D341Med (cell line): ENCODE measurements at places on chromosomes 2 and 18.

DNA sequence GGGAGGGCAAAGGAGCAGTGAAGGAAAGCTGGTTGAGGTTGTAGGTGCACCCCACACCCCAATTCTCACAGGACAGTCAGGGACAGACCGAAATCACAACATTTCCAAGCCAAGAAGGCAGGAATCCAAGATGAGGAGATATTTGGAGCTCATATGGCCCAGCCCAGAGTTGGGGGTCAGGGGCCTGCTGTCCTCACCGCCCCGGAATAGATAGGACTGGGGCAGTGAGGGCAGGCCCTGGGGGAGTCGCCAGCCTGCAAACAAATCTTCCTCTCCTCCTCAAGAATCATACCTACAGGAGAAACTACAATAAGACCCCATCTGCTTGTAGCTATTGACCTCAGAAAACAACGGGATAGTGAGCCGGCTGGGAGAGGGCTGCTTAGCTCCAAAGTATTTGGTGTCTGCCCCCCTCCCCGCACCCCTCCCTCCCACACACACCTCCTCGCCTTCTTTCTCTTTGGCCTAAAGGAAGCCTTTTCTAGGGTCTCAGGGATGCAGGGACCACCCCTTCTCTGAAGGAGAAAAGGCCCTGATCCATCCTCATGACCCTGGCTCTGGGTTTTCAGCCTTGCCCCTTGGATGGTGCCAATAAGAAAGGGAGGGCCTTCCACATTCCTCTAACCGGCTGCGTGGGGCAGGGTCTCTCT is 3.8 kb downstream of the EN1 start:
- no peak for DNase-seq

GRCh38 chr2:112958428-112959108 is 19.2 kb upstream of the IL36G start:
- peak; percentile 63 for DNase-seq

DNA sequence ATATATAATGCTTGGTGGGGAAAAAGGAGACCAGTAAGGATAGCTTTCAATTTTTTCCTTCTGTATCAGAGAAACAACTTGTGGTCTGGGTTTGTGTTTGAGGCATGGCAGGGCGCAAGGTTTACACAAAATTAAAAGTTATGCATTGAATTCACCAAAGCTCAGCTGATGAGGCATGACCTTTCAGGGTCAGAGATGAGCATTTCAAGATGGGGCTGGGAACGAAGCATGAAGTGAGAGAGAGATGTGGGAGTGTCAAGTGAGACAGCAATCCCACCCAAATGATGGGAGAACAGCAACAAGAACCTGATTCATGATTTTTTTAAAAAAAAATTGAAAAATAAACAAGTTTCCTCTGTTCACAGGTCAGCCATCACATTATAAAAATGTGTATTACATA is 4.9 kb downstream of the GPR55 start:
- DNase-seq: no peak

DNA sequence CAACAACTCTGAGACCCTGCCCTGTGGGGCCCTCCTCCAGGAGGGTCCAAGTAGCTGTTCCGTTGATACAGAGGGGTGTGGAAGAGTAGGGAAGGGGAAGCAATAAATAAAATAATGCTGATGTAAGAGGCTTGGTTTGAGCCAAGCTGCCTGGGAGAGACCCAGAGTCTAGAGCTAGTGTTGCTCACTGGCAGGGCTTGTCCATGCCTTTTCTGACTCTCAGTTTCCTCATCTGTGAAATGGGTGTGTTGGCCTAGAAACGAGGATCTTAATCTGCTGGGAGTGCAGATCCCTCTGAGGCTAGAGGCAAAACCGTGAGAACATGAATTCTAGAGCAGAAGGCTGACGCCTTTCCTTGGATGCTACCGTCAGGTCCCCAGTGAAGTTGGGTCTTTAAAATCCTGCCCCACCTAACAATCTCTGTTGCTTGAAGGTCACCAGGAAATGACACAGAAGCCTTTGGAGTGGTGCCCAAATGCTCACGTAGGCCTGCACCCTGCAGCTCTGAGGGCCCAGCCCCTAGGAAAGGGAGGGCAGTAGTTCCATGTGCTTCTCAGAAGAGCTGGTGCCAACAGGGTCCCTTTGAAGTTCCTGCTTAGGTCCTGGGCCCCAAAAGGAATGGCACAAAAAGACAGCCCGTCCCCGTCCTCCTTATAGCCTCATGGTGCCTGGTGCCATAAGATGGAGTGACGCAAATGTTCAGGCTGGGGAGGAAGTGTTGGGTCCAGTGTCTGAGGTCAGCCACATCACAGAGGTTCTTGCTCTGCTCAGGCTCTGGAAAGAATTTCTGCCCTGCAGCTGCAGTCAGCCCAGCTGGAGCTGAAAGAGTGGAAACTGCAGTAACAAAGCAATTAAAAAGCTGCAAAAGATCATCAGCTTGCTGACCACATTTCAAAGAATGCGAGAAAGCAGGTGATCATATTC is 73.2 kb upstream of the SMAD2 start:
- peak; percentile 17 for DNase-seq

- DNase-seq: no peak
Observed at GRCh38 chr2:60717691-60718090, 38.4 kb upstream of the PAPOLG start.

DNA sequence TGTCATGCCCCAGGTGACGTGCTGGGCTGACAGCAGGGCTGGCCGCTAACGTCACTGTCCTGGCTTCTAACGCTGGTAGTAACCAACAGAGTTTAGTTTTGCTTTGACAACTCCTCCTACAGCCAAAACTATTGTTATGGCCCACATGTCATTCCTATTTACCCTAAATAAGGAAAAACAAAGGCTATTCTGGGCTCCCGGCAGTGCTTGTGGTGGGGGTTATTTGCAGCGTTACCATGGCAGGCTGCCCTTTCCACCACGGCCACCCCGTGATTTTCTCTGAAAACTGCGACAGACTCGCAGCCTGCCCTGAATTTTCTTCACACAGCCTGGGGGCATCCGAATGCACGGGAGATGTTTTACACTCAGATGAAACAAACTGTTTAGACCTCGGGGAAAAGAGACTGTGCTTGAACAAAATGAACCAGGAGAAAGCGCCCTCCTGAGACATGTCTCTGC is 115.2 kb downstream of the FAM210A start:
- DNase-seq: no peak

GRCh38 chr2:119575439-119575838 is 31.2 kb downstream of the CFAP221 start:
- DNase-seq: no peak

- no peak for DNase-seq
Observed at GRCh38 chr2:137959166-137959565, 5.1 kb upstream of the HNMT start.

DNA sequence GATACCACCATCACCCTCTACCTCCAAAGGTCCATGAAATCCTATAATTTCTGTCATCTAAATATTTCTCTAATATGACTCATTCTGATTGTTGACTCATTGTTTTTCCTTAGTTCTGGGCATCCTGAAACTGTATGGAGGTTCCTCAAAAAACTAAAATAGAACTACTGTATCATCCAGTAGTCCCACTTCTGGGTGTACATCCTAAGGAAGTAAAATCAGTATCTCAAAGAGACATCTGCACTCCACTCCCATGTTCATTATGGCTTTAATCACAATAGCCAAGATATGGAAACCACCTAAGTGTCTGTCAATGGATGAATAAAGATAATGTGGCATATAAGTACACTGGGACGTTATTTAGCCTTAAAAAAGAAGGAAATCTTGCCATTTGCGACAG is 125.8 kb upstream of the MYO3B start:
- no peak for DNase-seq

DNA sequence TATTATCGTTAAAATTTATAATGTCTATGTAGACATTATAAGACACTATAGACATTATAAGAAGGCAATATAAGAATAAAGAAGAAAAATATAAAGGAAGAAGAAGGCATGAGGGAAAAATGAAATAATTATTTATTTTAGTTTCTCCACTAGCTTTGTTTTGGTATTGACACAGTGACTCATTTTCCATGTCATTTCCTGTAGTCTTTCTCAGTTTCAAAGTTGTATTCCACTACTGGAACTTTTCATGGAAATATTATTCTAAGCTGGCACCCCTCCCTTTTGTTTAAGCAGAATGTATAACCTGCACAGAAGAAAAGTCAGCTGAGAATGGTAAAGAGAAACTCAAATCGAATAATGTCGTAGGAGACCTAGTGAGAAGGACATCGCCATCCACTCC is 234.2 kb upstream of the NETO1 start:
- no peak for DNase-seq

DNA sequence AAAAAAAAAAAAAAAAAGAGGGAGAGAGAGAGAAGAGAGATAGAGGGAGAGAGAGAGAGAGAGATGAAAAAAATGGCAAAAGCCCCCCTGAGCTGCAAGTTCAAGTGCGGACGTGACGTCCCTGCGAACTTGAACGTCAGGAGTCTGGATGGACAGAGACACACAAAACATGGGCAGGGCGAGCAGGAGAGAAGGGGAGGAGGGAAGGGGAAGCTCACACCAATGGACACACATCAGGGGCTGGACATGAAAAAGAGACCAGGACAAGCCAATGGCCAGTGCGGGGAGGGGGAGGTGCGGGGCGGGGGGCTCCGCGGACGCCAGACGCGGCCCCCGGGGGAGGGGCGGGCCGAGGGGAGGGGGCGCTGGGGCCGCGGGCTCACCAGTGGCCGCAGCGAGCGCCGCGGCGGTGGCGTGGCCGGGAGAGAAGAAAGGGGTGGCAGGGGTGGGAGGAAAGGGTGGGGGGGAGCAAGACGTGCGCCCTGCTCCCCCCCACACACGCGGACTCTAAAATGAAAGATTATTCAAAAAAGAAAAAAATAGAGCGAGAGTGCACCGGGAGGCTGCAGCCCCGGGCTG is at the start of gene BCL11A:
TSS of gene BCL11A (minus strand) at position 160 of the 579 bp plus-strand sequence. CDS start 384 bp downstream, outside the sequence.
- peak; percentile 75 for DNase-seq

DNA sequence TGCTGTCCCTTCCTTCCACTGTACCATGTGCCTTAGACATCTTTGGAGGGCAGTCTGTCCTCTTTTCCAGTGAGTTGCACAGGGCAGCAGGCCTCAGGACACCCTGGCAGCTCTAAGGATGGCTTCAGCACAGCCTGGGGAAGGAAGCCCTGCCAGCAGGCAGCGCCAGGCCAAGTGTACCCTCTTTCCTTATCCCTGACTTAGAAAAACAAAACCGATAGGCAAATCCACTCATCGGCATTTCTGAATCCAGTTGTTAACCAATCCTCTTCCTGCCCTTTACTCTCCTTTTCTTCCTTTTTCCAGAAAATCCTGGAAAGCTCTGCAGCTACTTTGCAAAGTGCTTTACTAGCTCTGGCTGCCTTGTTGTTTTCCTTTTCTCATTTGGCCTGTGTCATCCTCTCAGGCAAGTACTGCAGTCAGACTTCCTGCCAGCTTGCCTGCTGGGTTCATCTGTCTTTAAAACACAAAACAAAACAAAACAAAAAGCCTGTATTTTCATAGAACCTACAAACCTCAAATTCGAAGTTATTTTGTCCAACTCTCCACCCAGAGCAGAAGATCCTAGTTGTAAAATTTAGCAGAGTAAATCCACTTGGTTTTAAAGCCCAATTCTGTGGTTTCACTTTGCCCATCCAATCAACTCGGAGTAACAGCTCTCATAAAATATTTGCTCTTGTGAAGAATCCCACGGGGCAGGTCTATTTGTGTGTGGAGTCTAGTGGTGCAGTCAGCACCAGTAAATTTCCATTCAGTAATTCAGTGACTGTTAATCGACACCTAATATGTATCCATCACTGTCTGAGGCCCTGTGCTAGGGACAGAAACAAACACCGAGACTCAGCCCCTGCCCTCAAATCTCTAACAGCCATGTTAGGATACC is 45.2 kb downstream of the PCBP1 start:
- DNase-seq: no peak

- no peak for DNase-seq
Observed at GRCh38 chr2:120927265-120927628, 191.6 kb downstream of the GLI2 start.

DNA sequence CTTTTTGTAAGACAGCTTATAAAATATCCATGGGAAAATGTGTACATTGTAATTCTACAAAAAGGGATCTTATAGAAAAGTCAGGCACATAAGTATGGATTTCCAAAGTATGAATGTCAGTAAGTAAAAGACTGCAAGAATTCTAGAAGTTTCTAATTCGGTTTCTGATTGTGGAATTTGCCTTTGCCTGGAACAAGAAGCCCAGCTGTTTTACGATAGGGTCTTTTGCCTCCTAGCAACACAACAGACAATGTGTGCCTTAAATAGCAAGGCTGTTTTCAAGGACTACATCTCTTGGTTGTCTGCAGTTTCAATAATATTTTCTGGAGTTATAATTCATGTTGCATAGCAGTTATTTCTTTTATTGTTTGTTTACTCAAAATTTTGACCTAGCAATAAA is 312.9 kb downstream of the MTX2 start:
- DNase-seq: no peak

GRCh38 chr2:239822146-239822831 is 202.9 kb downstream of the NDUFA10 start:
- DNase-seq: peak; percentile 5

DNA sequence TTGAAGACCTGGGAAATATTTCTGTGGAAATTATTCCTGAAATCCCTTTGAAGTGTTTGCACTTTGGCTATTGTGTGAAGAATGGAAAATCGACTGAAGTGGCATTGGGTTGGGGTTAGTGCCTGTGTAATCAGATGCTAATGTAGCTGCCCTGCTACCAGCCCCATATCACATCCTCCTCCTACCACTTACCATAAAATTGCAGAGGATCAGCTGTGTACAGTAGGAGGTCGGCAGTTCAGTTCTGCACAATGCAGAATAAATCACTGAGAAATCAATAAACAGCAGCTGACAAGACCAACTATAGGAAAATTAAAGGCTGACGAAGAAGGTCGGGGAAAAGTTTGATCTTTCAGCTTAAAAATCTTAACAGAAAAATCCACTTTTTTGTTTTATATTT is 440.9 kb downstream of the PTPRM start:
- no peak for DNase-seq

DNA sequence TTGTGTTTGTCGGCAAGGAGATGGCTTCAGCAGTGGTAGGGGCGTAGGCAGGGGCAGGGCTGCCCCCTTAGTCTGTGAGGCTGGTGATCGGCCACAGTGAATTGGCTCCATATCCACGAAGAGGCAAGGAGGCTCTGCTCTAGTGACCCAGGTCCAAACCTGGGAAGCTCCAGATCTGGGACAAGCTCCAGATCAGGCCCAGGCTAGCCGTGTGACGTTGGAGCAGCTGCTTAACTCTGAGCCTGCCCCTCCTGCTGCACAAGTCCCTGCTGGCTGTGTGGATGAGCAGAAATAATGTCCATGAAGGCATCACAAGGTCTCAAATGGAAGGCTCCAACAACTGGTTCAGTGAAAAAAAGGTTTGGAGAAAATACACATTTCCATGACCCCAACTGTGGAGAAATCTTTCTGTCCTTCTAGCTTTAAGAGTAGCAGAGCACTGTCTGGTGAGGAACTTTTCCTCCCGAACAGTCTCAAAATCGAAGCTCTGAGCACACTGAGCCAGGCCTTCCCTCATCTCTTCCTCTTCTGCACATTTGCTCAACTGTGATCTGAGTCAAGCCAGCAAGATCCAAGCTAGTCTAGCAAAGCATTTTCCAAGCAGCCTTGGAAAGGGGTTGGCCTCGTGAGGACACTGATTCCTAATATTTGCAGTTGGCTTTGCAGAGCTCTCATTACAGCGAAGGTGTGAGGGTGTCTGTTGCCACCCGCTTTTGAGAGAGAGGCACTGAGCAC is 67.0 kb upstream of the TCF7L1 start:
- no peak for DNase-seq
